CD4-positive, alpha-beta memory T cell (primary cell): ENCODE measurements at places on chromosomes 2 and 18. TPM values are rescaled to one million over a fixed set of nuclear protein-coding genes. Genes with fewer than 3 reads are reported as not detected.

Gene NR4A2
- total RNA-seq, result 2.1 TPM

DNA sequence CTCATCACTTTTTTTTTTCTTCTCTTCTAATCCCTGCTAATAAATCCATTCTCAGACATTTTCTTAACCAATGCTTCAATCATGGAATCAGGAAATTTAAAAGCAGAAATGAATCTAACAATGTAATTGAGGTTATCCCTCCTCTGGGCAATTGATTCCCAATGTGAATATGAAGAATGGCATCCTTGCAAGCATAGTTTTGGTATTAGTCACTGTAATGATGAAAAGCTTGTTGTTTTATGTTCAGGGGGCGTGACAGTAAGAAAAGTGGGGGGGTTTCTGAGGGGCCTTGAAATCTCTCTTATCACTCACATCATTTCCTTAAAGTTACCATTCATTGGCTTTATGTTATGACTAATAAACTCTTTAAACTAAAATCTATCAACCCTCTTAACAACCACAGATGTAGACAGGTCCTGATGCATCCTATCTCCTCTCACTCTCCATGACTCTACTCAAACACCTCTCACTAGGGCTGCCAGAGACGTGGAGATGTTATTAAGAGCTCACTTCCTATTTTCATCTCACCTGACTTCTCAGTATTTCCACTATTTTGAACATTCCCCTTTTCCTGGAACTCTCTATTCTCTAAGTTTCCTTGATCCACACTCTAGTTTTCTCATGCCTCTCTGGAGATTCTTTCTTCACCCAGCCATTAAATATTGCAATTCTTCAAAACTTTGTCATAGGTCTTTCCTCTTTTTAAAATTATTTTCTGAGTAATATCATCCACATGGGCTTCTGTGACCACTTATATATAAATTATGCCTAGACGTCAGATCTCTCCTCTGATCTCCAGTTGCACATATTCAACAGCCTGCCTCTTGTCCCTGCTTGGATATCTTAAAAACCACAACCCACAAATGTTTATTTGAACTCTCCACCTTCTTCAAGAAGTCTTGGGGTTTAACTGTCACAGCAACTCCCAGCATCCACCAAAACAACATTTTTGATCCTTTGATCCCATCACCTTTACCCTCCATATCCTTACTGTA is 332.9 kb downstream of the CDH2 start:
- no peaks in the 10 kb centered on the region for H3K4me1 ChIP-seq
- H3K36me3 ChIP-seq, result no peaks in the 10 kb centered on the region
- H3K27ac ChIP-seq, result no peak overlapping the region
- no peaks in the 10 kb centered on the region for H3K27me3 ChIP-seq
- H3K4me3 ChIP-seq, result no peak overlapping the region
- no peak for DNase-seq

GRCh38 chr2:10549195-10549594 is 101.1 kb upstream of the ODC1 start:
- peaks cover 8% of the 10 kb centered on the region for H3K27me3 ChIP-seq
- no peak overlapping the region for H3K27ac ChIP-seq
- peaks cover 8% of the 10 kb centered on the region for H3K4me1 ChIP-seq
- no peak overlapping the region for H3K4me3 ChIP-seq

GRCh38 chr2:86011449-86011941 is 94.2 kb downstream of the POLR1A start:
- no peaks in the 10 kb centered on the region for H3K27me3 ChIP-seq
- no peak overlapping the region for H3K27ac ChIP-seq
- H3K36me3 ChIP-seq, result no peaks in the 10 kb centered on the region

Gene RGPD3
- 0.44 TPM for total RNA-seq

Gene AMER3
- not detected for total RNA-seq

- DNase-seq, result no peak
- no peak overlapping the region for H3K27ac ChIP-seq
- H3K27me3 ChIP-seq, result no peaks in the 10 kb centered on the region
- peaks cover 9% of the 10 kb centered on the region for H3K4me1 ChIP-seq
- no peak overlapping the region for H3K4me3 ChIP-seq
These were observed 36.4 kb upstream of the TBR1 start for GRCh38 chr2:161379740-161380139.

Gene UPP2
- not detected for total RNA-seq

DNA sequence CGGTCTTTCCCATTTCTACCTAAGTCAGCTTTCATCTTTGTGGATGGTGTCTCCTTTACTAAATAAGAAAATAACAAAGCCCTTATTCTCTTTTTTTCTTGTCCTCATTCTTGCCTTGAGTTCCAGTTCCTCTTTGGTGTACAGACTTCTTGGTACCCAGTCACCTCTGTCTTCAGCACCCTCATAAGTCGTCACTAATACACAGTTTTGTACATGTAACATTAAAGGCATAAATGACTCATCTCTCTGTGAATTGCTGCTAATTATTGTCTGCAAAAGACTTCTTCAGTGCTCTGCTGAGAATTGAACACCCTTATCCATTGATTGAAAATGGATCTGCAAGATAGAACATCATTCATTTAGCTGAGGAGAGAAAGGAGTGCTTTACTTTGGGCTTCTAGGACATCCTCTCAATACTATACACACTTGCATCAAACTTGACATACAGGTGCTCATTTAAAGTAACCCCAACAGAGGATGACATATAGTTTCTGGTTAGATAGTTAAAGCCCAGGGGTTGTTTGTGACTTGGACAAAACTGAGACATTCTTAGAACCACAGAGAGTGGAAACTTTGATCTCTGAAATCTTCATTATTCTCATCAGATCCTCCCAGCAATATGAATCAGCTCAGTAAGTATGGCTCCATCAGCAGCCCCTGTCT is 97.0 kb downstream of the XRCC5 start:
- DNase-seq, result no peak
- H3K27ac ChIP-seq, result no peak overlapping the region
- no peaks in the 10 kb centered on the region for H3K27me3 ChIP-seq
- H3K4me3 ChIP-seq, result no peak overlapping the region
- no peaks in the 10 kb centered on the region for H3K4me1 ChIP-seq
- H3K36me3 ChIP-seq, result peaks cover 60% of the 10 kb centered on the region

DNA sequence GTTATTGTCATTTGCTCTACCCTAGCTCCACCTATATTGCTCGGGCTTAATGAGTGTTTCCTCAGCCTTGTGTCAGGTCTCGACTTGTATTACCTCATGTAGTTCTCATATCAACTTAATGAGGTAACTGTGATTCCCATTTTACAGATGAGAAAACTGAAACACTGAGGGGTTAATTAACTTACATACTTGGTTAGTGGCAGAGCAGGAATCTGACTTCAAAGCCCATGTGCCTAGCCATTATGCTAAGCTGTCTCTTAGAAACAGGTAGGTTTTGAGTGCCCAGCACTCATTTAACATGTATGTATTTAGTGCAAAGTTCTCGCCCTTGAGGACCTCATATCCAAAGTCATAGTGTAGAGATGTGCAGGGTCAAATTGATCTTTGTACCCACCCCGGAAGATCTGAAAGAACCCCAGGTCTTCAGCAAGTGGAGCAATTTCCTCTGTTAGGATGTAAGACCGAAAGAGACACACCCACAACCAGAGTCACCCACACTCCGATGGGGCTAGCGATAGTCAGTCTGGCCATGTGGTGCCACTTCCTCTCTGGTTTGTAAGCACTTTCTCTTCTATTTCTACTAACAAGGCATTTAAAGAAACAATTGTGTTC is 121.0 kb upstream of the SLC39A10 start:
- peak overlapping the region; percentile 23 for H3K4me3 ChIP-seq
- DNase-seq, result peak; percentile 84
- H3K36me3 ChIP-seq, result no peaks in the 10 kb centered on the region
- H3K27ac ChIP-seq, result peak overlapping the region; percentile 27
- no peaks in the 10 kb centered on the region for H3K27me3 ChIP-seq
- peaks cover 89% of the 10 kb centered on the region for H3K4me1 ChIP-seq

- H3K4me1 ChIP-seq, result peaks cover 34% of the 10 kb centered on the region
- DNase-seq, result no peak
- H3K27ac ChIP-seq, result no peak overlapping the region
- H3K27me3 ChIP-seq, result no peaks in the 10 kb centered on the region
- H3K36me3 ChIP-seq, result peaks cover 8% of the 10 kb centered on the region
- no peak overlapping the region for H3K4me3 ChIP-seq
These were observed 107.5 kb downstream of the FAM210A start for GRCh38 chr18:13618760-13619438.

GRCh38 chr2:102975996-102976975 is 214.5 kb downstream of the TMEM182 start:
- no peaks in the 10 kb centered on the region for H3K36me3 ChIP-seq
- no peak overlapping the region for H3K27ac ChIP-seq
- no peaks in the 10 kb centered on the region for H3K27me3 ChIP-seq
- DNase-seq, result no peak

Gene STEAP3
- total RNA-seq, result not detected

DNA sequence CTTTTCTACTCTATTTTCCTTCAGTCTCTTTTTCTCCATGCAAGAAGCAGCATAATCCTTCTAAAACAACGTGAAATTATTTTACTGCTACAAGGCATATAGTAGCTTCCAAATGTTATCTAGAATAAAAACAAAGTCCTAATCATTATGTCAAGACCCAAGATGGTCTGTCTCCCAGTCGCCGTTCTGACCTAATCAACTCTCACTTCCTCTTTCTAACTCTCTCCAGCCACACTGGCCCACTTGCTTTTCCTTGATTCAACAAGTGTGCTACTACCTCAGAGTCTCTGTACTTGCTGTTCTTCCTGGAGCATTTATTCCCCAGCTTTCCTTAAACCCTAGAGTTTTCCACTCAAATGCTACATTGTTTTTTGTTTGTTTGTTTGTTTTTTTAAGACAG is 1491.2 kb downstream of the LRP1B start:
- DNase-seq, result no peak
- no peaks in the 10 kb centered on the region for H3K27me3 ChIP-seq
- H3K27ac ChIP-seq, result no peak overlapping the region
- H3K4me3 ChIP-seq, result no peak overlapping the region
- H3K4me1 ChIP-seq, result no peaks in the 10 kb centered on the region
- no peaks in the 10 kb centered on the region for H3K36me3 ChIP-seq

Gene PLCD4
- 0.26 TPM for total RNA-seq

DNA sequence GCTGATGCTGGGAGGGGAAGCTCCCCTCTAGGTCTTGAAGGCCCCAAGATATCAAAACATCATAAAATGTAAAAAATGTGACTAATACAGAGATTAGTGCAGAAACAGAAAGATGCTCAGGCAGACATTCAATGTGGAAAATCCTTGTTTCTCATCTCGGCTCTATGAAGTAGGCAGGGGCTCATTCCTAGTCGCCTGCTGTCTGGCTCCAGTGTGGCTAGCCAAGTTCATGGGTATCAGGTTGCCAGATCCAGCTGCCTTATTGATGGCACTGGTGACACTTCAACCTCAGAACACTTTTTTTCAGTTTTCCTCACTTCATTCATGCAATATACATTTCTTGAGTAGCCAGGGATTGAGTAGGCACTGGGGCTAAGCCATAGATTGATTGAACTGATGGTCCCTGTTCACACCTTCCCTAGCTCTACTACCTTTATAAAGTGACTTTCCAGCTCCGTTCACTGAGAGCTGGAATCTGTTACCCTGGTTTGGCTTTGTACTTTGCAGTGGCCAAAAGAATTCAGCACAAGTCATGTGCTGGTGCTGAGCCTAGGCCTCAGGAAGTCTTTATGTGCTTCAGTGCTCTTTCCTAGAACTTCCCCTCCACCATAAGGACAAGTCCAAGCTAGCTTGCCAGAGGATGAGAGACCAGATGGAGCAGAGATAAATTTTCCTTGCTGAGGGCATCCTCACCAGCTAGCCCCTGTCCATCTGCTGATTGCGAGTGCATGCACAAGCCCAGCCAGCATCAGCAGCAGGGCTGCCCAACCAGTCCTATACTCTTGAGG is 373.6 kb upstream of the ST6GAL2 start:
- H3K27me3 ChIP-seq, result no peaks in the 10 kb centered on the region
- H3K4me3 ChIP-seq, result no peak overlapping the region
- H3K36me3 ChIP-seq, result no peaks in the 10 kb centered on the region
- no peaks in the 10 kb centered on the region for H3K4me1 ChIP-seq

GRCh38 chr2:148721991-148722777 is 77.6 kb downstream of the EPC2 start:
- H3K27me3 ChIP-seq, result no peaks in the 10 kb centered on the region
- H3K4me1 ChIP-seq, result peaks cover 78% of the 10 kb centered on the region

DNA sequence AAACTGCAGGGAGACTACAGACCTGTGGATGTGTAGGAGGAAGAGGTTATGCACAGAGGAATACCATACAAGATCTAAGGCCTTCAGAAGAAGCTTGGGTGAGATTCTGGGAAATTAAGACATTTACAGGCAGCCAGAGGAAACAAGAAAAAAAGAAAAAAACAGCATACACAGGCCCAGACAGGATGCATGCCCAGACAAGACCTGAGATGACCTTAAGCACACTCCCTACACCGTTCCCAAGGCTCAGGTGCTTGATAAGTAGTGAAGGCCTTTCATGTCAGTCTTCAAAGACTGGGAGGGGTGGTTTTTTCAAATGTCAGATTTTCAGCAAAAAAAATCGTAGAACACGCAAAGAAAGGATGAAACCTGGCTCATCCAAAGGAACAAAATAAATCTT is 83.0 kb downstream of the CCDC138 start:
- no peaks in the 10 kb centered on the region for H3K27me3 ChIP-seq
- H3K27ac ChIP-seq, result no peak overlapping the region
- H3K4me1 ChIP-seq, result no peaks in the 10 kb centered on the region
- no peaks in the 10 kb centered on the region for H3K36me3 ChIP-seq

GRCh38 chr2:3282056-3282998 is 95.3 kb downstream of the EIPR1 start:
- no peak overlapping the region for H3K4me3 ChIP-seq
- no peak for DNase-seq
- H3K36me3 ChIP-seq, result no peaks in the 10 kb centered on the region
- no peaks in the 10 kb centered on the region for H3K4me1 ChIP-seq
- H3K27me3 ChIP-seq, result no peaks in the 10 kb centered on the region
- no peak overlapping the region for H3K27ac ChIP-seq

Gene ASXL3
- total RNA-seq, result not detected

DNA sequence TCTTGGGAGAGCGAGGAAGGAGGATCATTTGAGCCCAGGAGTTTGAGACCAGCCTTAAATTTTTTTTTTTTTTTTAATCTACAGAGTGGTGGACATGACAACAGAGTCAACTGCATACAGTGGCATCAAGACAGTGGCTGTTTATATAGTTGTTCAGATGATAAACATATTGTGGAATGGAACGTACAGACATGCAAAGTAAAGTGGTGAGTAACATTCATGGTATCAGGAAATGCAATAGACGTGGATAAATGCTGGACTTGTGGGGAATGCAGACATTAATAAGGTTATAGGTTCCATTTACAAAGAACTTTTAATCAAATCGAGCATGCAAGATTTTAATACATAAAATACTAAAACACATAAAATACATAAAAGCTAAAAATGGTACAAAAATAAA is 11.9 kb downstream of the WDR43 start:
- H3K4me1 ChIP-seq, result peaks cover 3% of the 10 kb centered on the region
- H3K27me3 ChIP-seq, result no peaks in the 10 kb centered on the region
- H3K4me3 ChIP-seq, result no peak overlapping the region
- H3K36me3 ChIP-seq, result peaks cover 49% of the 10 kb centered on the region
- DNase-seq, result no peak

GRCh38 chr2:9657083-9657482 is 26.3 kb upstream of the YWHAQ start:
- H3K27ac ChIP-seq, result no peak overlapping the region
- no peak for DNase-seq
- no peaks in the 10 kb centered on the region for H3K27me3 ChIP-seq
- H3K4me3 ChIP-seq, result no peak overlapping the region
- peaks cover 35% of the 10 kb centered on the region for H3K4me1 ChIP-seq
- H3K36me3 ChIP-seq, result no peaks in the 10 kb centered on the region
